ENCODE measurements at places on chromosomes 7 and 10.

- DNase-seq = no peak
Observed at GRCh38 chr10:119667562-119668328, 16.6 kb downstream of the BAG3 start.

GRCh38 chr7:116236020-116236630, 25.8 kb downstream of the TES start:
- no peak for DNase-seq

- peak; percentile 14 for DNase-seq
Observed at GRCh38 chr10:50395271-50395670, 144.0 kb upstream of the ASAH2 start.

- DNase-seq = no peak
Observed at GRCh38 chr10:77987671-77988255, 41.6 kb downstream of the POLR3A start.

DNA sequence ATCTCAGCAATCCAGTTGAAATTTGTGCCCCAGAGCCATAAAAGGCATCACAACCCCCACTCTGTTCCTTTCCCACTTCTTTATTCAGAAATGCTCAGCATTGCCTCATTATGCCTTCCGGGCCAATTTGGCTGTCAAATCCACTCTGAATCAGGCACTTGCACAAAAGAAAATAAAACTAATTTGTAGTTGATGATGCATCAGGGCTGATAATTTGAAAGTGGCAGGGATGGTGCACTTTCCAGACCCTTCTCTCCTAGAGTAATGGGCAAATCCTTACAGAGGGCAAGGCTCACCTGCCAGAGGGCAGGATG, 147.9 kb upstream of the PDE1C start:
- no peak for DNase-seq

DNA sequence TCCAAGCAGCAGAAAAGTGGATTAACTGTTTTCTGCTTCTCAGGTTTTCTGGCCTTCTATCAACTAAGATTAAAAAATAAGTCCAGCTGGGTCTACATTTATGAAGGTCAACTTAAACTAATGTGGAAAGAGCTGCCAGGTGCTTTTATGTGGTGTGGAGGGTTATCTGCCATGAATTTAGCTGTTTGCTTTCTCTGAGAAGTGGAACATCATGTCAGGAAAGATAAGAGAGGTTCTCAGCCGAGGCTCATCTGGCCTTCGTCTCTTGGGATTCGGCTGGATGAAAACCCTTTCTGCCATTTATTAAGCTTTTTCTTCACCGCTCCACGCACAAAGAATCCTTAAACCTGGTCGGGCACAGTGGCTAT, 5.5 kb downstream of the PTPRN2 start:
- DNase-seq = no peak

DNA sequence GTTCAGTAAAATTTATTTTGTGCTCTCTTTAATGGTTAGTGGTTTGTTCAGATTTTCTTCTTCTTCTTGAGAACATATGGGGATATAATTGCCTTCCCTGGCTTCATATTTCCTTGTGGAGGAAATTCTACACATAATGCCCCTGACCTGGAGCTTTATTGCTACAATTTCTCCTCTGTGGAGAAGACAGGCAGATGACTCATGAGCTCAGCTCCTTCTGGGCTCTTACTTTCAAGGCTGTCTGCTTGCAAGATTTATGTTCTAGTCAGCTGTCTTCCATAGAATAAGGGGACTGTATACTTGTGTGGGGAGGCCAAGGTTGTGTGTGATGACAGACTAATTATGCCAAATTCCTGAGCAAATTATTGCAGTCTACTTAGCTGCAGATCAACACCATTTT, 1.6 kb downstream of the LRRD1 start:
- DNase-seq = no peak

DNA sequence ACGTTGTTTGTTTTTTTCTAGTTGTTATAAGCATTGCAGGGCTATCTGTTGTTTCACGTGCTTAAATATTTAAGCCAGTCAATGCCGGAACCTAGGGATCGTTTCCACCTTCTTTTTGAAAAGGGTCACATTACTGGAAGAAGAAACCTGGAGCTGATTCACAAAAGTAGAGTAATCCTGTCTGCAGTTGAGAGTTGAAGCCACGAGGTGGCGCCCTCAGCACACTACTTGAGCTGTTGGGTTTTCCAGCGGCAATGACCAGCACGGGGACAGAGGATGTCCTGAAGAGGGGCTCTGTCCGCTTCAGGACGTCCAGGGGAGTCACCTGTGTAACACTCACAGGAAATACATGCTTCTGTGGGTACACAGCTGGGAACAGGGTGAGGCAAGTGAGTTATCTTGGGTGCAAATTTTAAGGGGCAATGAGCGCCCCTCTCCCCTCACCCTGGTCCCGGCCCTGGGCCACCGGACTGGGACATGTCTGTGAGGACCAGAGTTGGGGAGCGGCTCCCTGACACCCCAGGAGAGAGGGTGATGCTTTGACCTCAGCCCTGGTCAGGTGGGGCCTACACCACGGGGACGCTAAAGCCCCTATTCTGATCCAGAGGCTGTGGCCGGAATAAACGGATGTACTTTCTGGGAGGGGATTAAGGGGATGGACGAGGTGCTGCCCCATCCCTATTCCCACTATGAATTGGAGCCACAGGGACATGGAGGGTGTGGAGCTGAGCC, 26.3 kb upstream of the WDFY4 start:
- DNase-seq = no peak

DNA sequence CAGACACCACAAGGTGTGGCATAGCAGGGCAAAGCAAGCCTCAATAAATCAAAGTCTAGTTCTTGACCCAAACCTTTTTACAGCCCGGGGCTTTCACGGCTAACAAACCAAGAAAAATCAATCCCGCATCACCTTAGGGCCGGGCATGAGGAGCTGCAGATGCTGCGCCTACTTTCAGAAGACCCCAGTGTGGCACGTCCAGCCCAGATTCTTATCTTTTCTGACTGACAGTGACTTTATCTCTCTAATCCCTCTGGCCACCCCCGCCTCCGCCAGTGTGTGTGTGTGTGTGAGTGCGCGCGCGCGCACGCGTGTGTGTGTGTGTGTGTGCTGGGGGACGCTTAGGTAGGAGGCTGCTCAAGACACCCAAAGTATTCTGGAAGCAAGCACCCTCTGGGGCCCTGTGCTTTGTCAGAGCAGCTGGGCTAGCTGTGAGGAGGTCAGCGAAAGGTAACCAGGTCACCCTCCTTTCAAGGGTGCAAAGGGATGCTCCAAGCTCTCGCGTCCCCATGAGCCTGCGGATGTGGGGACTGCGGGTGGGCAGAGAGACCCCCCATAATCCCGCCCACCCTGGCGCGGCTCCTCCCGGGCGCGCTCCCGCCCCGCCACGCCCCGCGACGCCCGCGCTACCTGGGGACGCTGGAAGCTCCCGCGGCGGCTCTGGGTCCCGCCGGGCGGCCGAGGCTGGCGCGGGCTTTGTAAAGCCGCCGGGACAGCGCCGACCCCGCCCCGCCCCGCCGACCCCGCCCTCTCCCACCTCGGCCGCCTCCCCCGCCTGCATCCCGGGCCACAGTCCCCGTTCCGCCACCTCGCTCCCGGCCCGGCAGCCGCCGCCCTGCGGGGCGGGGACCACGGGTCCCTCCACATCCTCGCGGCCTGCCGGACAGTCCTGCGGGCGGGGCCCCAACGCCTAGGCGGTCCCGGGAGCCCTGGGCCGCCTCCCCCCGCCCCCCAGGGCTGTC, 57.1 kb upstream of the RHOBTB1 start:
- DNase-seq = no peak

GRCh38 chr10:15169555-15170401, 1.3 kb upstream of the NMT2 start:
- DNase-seq = no peak

- DNase-seq = no peak
Observed at GRCh38 chr10:130497056-130498010, 361.1 kb downstream of the GLRX3 start.

DNA sequence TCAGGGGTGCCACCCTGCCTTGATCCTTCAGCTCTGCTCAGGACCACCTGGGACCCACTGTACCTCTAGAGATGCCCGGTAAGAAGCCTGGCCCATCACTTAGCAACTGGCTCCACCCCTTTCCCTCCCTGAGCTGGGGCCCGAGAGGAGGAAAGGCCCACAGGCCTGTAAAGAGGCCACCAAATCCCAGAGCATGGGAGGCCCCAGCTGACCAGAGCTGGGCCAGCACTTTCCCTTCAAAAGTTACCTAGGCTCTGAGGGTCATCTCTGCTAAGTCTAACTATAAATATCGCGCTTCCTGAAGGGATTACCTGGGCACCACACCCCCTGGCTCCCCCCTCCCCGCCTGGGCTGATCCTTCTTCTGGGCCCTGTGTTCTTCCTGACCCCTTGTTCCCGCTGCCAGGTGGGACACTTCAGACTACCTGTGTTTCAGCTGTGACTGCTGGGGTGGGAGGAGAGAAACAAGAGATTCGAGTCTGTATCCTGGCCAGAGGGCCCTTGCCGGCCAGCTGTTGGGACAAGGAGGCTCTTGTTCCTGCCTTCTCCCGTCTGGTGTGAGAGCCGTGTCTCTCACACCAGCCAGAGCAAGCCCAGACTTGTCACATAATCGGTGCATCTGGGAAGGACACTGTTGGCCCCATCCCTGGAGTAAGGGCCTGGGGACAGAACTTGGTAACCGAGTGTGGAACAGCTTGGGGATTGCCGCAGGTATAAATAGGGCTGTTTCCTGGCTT, 22.8 kb upstream of the ANKRD2 start:
- DNase-seq = no peak

- no peak for DNase-seq
Observed at GRCh38 chr7:85079434-85079833, 107.4 kb downstream of the SEMA3D start.

- no peak for DNase-seq
Observed at GRCh38 chr7:11988186-11988585, 156.2 kb upstream of the THSD7A start.

- no peak for DNase-seq
Observed at GRCh38 chr10:79405995-79406515, 39.4 kb downstream of the ZCCHC24 start.

DNA sequence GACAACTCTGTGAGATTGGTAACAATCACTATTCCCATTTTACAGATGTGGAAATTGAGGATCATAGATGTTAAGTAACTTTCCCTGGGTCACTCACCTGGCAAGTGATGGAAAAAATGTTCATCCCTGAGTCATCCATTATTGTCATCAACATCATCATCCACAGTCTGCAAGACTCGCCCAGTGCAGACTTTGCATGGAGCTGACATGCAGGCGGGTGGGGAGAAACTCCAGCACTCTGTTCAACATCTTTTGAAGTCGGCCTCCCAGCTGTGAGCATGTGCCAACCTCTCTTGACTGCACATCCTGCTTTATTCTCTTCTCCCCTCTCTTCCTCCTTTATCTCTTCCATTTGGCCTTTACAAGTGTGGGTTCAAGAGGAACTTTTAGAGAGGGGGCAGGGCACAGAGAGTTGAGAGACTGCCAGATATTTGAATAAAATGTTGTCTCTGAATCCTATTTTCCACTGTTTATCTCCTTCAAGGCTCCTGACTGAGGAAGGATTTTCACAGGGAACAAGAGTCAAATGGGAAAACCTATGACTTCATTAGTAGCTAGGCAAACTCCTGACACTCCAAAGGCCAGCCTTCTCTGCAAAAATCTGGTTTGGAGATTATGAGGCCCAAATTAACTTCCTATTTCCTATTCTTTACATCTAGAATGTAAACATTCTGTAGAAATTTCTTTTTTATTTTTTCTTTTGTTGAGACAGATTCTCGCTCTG, 283.7 kb upstream of the PODXL start:
- DNase-seq = no peak

DNA sequence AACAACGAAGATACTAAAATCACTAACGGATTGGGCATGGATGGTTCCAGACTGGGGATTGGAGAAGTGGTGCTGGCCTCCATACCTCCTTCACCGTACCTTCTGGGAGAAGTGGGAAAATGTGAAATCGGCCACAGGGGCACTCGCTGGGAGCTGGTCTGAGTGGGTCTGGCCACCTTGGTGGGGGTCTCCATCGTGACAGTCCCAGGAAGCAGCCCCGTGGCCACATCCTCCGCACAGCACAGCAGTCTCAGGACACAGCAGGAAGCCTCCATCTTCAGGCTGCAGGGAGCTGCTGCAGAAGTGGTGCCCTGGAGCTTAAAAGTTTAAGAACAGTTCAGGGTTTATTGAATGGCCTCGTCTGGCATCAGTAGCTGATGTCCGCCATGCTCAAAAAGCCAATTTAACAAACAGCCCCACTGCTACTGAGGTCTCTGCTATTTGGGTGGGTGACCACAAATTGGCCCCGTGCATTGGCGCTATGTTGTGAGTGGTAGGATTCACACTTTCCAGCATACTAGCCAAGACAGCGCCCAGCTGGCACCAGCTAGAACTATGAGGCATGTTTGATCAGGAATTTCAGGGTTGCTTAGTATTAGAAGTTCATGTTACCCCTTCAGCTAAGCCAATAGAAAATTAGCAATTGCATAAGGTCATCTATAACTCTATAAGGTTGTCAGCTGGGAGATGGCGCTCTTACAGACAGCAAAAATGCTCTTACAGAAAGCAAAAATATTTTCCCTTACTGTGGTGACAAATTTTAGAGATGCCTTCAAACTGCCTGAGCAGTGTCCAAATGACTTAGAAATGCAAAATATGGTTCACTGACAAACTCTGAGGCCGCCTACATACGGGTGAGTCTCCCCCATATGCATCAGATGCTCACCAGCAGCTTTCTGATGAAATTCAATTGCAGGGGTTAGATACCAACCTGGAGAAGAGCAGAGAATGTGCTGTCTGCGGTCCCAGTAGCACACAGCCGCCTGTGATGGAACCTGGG, 17.0 kb downstream of the PKD1L1 start:
- no peak for DNase-seq

GRCh38 chr10:126997801-126998590, 92.8 kb downstream of the DOCK1 start:
- no peak for DNase-seq
